ENCODE measurements at places on chromosomes 2 and 18. TPM values are rescaled to one million over a fixed set of nuclear protein-coding genes. Genes with fewer than 3 reads are reported as not detected.

The RGPD3 gene
- total RNA-seq = 0.34 TPM

The VAPA gene
- total RNA-seq = 223 TPM

GRCh38 chr2:190844700-190845401, 35.8 kb upstream of the GLS start:
- no peaks in the 10 kb centered on the region for H3K27me3 ChIP-seq
- H3K4me1 ChIP-seq = peaks cover 41% of the 10 kb centered on the region
- no peaks in the 10 kb centered on the region for H3K36me3 ChIP-seq
- H3K4me3 ChIP-seq = no peak overlapping the region

DNA sequence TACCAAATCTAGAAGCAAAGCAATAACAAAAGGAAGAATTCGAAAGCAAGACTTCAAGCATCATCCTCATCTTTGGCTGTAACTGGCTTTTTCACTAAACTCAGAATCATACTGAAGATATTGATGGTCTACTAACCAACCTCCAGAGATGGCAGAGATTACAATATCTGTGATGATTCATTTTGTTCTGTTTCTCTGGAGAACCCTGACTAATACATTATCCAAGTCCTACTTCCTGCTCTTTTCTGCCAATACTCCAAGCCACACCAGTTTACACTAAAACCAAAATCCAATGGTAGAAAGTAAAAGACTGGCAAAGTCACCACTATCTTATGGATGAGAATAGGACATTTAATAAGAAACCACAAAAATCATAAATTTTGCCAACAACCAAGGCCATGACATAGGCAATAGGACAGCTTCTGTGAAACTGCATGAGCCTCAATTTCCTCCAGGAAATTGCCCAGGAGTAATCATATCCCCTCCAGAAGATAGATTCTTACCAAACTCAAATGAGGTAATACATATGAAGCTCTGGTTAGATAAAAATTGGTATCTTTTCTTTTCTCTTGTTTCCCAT, 159.8 kb downstream of the METTL4 start:
- no peak overlapping the region for H3K4me3 ChIP-seq
- H3K4me1 ChIP-seq = peaks cover 5% of the 10 kb centered on the region
- no peak overlapping the region for H3K27ac ChIP-seq
- no peaks in the 10 kb centered on the region for H3K36me3 ChIP-seq

DNA sequence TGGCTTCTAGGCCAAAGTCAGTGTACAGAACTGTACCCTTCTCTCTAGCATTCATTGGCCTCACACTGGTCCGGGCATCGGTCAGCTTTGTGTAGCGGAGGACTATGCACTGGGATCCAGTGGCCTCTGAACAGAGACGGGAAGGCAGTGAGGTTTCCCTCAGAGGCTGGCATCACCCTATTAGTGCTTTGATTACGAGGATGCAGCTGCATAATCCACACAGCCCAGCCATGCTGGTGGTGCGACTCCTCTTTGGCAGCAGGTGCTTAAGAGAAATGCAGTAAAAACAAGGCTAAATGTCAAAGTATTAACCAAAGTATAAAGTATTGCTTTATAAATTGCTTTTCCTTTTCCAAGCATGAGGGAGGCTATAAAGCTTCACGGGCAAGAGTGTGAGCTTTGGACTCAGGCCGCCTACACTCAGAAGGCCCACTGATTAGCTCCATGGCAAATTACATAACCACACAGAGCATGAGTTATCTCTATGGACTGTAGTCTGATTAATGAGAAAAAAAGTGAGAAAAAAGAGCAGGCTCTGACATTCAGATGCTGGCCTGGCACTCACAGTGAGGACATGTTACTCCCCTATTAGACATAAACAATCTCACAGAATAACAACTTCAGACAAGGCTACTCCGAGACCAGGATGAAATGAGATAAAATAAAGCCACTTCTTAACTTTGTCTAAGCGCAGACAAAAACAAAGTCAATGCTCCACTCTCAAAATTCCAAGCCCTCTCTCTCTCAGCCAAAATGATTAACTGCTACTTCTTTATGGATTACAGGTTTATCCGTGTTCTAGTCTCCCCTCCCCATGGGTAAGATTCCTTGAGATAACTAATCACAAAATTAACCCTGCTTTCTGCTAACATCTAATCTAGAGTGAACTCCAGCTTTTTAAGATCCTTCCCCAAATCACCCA, 6.4 kb upstream of the CRYGC start:
- no peak for DNase-seq
- peaks cover 11% of the 10 kb centered on the region for H3K4me1 ChIP-seq
- H3K27ac ChIP-seq = no peak overlapping the region
- H3K27me3 ChIP-seq = no peaks in the 10 kb centered on the region
- no peak overlapping the region for H3K4me3 ChIP-seq

- H3K36me3 ChIP-seq = no peaks in the 10 kb centered on the region
- no peak overlapping the region for H3K27ac ChIP-seq
- H3K4me1 ChIP-seq = no peaks in the 10 kb centered on the region
- peaks cover 22% of the 10 kb centered on the region for H3K27me3 ChIP-seq
- no peak overlapping the region for H3K4me3 ChIP-seq
Measured at GRCh38 chr2:119549241-119549640, 5.0 kb downstream of the CFAP221 start.

GRCh38 chr2:163732727-163733126, 3.1 kb downstream of the FIGN start:
- no peak overlapping the region for H3K27ac ChIP-seq
- H3K36me3 ChIP-seq = no peaks in the 10 kb centered on the region
- no peak overlapping the region for H3K4me3 ChIP-seq
- DNase-seq = no peak
- peaks cover 31% of the 10 kb centered on the region for H3K27me3 ChIP-seq

DNA sequence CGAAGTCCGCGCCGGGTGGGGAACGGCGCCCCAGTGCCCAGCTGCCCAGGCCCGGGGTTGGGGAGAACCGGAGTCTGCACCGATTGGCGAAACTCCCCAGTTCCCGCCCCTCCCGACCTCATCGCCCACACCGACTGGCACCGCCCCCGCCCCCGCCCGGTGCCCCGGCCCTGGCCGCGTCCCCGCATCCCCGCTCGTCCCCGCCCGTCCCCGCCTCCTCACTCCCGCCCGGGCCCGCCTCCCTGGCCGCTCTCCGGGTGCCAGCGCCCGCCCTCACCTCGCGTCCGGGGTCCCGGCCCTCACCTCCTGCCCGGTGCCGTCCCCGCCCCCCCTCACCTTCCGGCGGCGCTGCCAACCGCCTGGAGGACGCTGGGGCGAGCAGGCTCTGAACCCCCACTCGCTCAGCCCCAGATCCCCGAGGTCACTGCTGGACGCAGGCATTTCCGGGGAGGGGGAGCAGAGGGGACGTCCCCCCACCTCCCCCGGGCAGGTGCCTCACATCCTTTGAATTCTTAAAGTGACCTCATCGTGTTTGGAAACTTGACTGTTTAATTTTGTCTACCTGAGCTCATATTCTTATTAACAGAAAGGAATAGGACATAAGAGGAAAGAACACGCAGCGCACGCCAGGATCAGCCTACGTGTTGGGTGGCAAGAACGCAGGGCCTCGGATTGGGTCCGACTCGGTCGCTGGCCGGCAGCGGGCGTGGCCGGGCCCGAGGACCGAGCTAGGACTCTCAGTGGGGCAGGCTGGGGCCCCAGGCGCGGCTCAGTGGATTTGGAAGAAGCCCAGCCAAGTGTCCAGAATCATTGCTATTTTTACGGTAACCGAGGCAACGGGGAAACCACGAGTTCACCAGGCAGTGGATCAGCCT, at the start of gene FAM110C:
TSS of gene FAM110C (minus strand) at position 35 of the 875 bp plus-strand sequence. CDS start 120 bp downstream, outside the sequence.
- peak within 1 kb of the TSS; percentile 73 for H3K27ac ChIP-seq
- H3K27me3 ChIP-seq = peaks cover 54% of the 10 kb centered on the region
- H3K4me3 ChIP-seq = peak within 1 kb of the TSS; percentile 82
- peak; percentile 47 for DNase-seq

GRCh38 chr2:28293416-28293815, 99.2 kb upstream of the FOSL2 start:
- H3K36me3 ChIP-seq = no peaks in the 10 kb centered on the region
- no peak overlapping the region for H3K4me3 ChIP-seq
- H3K4me1 ChIP-seq = peaks cover 18% of the 10 kb centered on the region
- no peak overlapping the region for H3K27ac ChIP-seq
- DNase-seq = no peak
- no peaks in the 10 kb centered on the region for H3K27me3 ChIP-seq

GRCh38 chr2:14433946-14434495, 198.5 kb upstream of the LRATD1 start:
- H3K36me3 ChIP-seq = no peaks in the 10 kb centered on the region
- no peaks in the 10 kb centered on the region for H3K4me1 ChIP-seq
- no peak for DNase-seq
- H3K4me3 ChIP-seq = no peak overlapping the region

DNA sequence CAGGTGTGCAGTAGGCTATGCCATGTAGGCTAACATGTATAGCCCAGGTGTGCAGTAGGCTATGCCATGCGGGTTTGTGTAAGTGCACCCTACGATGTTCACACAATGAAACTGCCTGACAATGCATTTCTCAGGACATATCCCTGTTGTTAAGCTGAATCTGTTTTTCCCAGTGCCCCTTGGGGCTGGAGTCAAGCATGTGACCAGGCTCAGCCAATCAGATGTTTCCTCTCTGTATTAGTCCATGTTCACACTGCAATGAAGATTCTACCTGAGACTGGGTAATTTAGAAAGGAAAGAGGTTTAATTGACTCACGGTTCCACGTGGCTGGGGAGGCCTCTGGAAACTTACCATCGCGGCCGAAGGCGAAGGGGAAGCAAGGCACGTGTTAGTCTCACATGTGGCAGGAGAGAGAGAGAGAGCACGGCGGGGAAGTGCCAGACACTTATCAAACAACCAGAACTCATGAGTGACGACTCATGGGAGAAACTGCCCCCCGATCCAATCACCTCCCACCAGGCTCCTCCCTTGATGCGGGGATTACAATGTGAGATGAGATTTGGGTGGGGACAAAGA, 24.2 kb downstream of the ITM2C start:
- H3K36me3 ChIP-seq = no peaks in the 10 kb centered on the region
- no peak for DNase-seq
- H3K4me1 ChIP-seq = peaks cover under 1% of the 10 kb centered on the region
- H3K27me3 ChIP-seq = peaks cover 33% of the 10 kb centered on the region

All from activated T-helper 2 cell treated with anti-CD3 and anti-CD28 coated beads, Interferon-gamma antibody, Interleukin-2, Interleukin-4, amounts not matched to agents 10 μg/mL and 5 μg/mL and 100 μg/mL, durations not matched to agents 14 hours and 24 hours and 36 hours (primary cell).